Activated CD4-positive, alpha-beta T cell treated with anti-CD3 and anti-CD28 coated beads, Interleukin-2, amount 10 ng/mL, durations not matched to agents 7 days and 5 days (primary cell): ENCODE measurements at places on chromosomes 6 and 20.

GRCh38 chr20:49724408-49725223 is 10.9 kb upstream of the B4GALT5 start:
- H3K4me3 ChIP-seq: no peak overlapping the region
- DNase-seq: peak; percentile 24
- peaks cover 2% of the 10 kb centered on the region for H3K27me3 ChIP-seq
- H3K4me1 ChIP-seq: peaks cover 17% of the 10 kb centered on the region
- no peak overlapping the region for H3K27ac ChIP-seq

- no peaks in the 10 kb centered on the region for H3K27me3 ChIP-seq
- DNase-seq: no peak
- no peak overlapping the region for H3K4me3 ChIP-seq
- H3K27ac ChIP-seq: no peak overlapping the region
- H3K36me3 ChIP-seq: peaks cover 27% of the 10 kb centered on the region
Measured at GRCh38 chr20:48957533-48957932, 36.0 kb downstream of the ARFGEF2 start.

DNA sequence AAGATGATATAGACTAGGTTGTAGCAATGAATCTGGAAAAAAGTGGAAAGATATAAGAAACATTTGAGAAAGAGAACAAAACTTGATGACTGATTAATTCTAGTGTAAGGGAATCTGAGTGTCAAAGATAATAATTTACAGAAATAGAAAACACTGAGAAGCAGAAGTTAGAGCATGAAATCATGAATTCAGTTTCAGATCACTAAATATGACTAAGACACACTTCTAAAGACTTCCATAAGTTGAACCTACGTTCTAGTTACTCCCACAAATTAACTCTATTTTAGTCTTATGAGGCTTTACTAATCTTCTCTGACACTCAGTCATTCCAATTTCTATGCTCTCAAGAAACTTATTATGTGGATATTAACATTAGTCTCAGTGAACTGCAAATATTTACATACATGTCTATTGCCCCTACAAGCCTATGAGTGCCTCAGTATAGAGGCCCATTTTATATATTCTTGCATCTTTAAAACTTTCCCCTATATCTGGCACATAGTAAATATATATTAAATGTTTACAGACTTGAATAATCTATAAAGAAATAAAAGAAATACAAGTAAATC is 30.4 kb downstream of the IBTK start:
- DNase-seq: no peak
- no peak overlapping the region for H3K27ac ChIP-seq
- H3K4me3 ChIP-seq: no peak overlapping the region
- peaks cover 55% of the 10 kb centered on the region for H3K36me3 ChIP-seq
- no peaks in the 10 kb centered on the region for H3K27me3 ChIP-seq
- H3K4me1 ChIP-seq: no peaks in the 10 kb centered on the region

- H3K4me3 ChIP-seq: no peak overlapping the region
- H3K27ac ChIP-seq: peak overlapping the region; percentile 13
- no peaks in the 10 kb centered on the region for H3K27me3 ChIP-seq
- peaks cover 76% of the 10 kb centered on the region for H3K36me3 ChIP-seq
Measured at GRCh38 chr20:38825571-38825900, 20.0 kb downstream of the PPP1R16B start.

DNA sequence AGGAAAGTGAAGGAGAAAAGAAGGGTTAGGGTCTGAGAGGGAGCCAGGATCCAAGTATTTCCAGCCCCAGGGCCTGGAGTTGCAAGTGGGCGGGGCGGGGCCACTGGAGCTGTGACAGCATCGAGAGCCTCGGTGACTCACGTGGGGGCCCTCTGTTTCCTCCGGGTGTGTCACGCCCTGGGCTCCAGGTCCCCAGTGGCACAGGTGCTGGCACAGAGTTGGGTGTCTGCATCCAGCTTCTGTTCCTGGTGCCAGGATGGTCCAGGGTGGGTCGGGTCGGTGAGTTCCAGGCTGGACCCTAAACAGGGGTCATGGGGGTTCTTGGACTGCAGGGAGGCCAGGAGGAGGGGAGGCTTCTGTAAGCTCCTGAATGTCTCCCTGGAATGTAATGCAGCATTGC is 16.7 kb downstream of the RAET1L start:
- H3K4me1 ChIP-seq: peaks cover 30% of the 10 kb centered on the region
- H3K36me3 ChIP-seq: no peaks in the 10 kb centered on the region
- no peak for DNase-seq
- no peak overlapping the region for H3K27ac ChIP-seq

DNA sequence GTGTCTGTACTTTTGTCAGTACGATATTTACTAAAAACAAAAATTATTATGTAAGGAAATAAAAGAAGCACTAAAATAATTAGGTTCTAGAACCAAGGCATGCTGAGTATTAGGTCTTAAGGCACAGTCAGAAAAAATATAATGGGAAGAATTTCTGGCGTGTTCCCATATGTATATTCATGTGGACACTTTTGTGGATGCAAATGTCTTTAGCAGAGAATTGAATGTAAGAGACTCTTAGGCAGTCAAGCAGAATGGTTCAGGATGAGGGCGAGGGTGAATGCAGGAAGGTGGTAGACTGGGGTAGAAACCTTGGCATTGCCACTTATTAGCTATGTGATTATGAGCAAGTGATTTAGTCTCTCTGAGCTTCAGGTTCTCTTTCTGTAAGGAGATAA is 71.5 kb downstream of the SASH1 start:
- no peaks in the 10 kb centered on the region for H3K4me1 ChIP-seq
- DNase-seq: no peak
- H3K27me3 ChIP-seq: peaks cover 14% of the 10 kb centered on the region
- no peak overlapping the region for H3K4me3 ChIP-seq
- H3K27ac ChIP-seq: no peak overlapping the region

- no peaks in the 10 kb centered on the region for H3K27me3 ChIP-seq
- H3K27ac ChIP-seq: no peak overlapping the region
- no peaks in the 10 kb centered on the region for H3K4me1 ChIP-seq
- no peak for DNase-seq
- no peak overlapping the region for H3K4me3 ChIP-seq
- no peaks in the 10 kb centered on the region for H3K36me3 ChIP-seq
Measured at GRCh38 chr6:133173276-133173675, 67.9 kb upstream of the EYA4 start.

DNA sequence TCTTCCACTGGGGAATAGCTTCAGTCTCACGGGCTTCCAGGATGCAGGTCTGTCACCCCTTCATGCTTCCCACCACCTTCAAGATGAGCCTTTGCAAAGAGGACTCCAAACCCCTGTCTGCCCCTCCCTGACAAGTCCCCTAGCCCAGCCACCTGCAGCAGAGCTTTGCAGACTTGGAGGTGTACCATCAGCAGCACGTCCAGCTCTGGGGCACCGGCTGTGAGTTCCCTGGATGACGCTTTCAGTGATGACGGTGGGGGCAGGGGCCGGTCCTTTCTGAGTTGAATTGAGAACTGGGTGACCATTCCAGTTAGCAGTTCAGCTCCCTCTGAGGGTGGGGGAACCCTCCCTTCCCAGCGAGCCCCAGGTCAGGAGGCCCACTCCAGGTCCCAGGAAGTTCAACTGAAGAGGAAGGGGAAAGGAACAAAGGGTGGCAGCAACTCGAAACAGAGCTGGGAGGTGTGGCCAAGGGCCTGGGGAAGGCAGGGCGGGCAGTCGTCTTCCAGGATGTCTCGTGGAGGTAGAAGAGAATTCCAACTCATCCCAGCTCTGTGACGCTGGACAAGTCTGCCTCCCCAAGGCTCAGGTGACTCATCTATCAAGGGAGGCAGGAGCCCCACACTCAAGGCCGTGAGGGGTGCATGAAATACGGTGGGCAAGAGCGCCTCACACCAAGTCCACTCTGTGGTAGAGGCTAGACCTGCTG is 86.0 kb downstream of the PTPN1 start:
- H3K4me3 ChIP-seq: no peak overlapping the region
- H3K36me3 ChIP-seq: peaks cover 1% of the 10 kb centered on the region
- H3K27me3 ChIP-seq: peaks cover 3% of the 10 kb centered on the region
- no peaks in the 10 kb centered on the region for H3K4me1 ChIP-seq
- no peak for DNase-seq

DNA sequence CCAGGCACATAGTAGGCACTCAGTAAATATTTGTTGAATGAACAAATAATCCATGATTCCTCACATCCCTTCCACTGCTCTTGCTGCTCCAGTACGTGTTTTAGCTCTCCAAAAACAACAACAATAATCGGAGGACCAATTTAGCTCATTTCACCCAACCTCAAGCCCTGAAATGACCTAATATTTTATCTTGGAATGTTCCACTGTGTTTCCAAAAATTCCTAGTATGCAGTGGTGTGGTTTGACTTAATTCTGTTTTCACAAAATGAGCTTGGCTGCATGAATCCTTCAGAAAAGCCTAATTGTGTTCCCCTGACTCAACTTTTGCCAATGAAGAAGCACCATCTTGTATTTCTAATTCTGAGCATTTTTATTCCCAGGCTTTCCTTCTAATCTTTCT is 168.0 kb upstream of the PHACTR1 start:
- H3K27ac ChIP-seq: no peak overlapping the region
- no peaks in the 10 kb centered on the region for H3K4me1 ChIP-seq
- H3K4me3 ChIP-seq: no peak overlapping the region
- no peaks in the 10 kb centered on the region for H3K27me3 ChIP-seq
- no peaks in the 10 kb centered on the region for H3K36me3 ChIP-seq
